Stimulated activated CD4-positive, alpha-beta T cell treated with anti-CD3 and anti-CD28 coated beads, Interleukin-1b, Interleukin-23, amount 100 ng/mL, for 4 hours (primary cell): ENCODE measurements at places on chromosomes 6 and 20.

GRCh38 chr6:91161246-91161645 lies 574.4 kb upstream of the MAP3K7 start:
- DNase-seq: no peak

DNA sequence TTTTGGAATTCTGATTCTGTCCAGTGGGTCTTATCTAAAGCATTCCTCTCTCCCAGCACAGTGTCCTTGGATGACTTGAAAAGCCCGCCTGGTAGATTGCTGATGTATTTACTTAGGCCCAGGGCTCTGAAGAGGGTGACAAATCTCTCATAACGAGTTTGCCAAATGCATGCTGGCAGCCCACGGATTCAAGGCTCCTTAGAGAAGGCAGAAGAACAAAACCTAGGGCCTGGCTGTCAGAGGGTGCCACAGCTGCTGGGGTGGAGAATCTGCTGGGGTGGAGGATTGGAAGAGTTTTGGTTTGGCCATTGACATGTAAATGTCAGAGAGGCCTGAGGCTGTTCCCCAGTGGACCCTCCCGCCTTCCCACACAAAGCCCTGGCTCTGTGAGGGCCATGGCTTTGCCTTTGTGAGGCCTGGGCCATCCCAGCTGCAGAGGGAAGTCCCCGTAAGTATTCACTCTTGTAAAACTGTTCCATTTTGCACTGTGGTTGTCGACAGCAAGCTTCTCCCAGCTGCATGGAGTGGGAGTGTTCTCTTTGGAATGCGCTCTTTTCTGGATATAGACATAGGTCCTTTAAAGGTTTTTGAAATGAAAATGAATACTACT lies 50.3 kb downstream of the ANKRD6 start:
- DNase-seq: no peak

DNA sequence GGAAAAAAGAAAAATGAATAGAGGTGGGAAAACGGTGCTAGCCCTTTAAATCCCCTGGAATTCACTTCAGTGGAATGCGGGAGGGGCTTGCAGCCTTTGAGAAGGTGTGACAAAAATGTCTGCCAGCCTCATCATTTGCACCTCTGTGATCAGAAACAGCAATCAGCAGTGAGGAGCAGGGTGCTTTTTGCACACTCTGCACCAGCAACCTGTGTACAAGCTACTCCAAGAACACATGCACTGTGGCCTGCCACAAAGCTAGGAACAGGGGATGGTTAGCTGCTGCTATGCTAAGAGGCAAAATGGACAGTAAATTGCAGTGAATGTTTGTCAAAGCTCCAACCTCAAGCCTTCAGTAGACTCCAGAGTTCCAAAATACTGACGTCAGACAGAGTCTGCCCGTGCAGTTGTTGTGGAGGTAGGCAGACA lies 29.7 kb downstream of the GINS1 start:
- DNase-seq: no peak

DNA sequence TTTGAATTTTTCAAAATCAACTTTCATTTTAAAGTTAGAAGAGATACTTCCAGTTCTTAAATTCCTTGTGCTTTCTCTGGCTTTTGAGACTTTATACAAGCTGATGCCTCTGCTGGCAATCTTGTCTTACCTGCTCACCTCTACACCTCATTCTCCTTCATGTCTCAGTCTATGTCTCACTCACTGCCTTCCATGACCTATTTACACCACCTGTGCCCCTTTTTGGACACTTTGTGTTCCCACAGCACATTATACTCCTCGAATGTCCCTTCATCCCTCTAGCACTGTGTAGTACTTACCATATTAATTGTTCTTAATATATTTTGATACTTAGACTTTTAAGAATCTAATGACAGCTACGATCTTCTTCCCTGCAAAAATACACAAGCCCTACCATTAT lies 15.3 kb downstream of the PHIP start:
- no peak for DNase-seq

GRCh38 chr6:36615018-36615761 lies 21.0 kb downstream of the SRSF3 start:
- peak; percentile 13 for DNase-seq

- no peak for DNase-seq
Measured at GRCh38 chr20:2673453-2673852, 9.4 kb upstream of the IDH3B start.

GRCh38 chr6:136333824-136334464 lies 44.3 kb upstream of the BCLAF1 start:
- DNase-seq: no peak

DNA sequence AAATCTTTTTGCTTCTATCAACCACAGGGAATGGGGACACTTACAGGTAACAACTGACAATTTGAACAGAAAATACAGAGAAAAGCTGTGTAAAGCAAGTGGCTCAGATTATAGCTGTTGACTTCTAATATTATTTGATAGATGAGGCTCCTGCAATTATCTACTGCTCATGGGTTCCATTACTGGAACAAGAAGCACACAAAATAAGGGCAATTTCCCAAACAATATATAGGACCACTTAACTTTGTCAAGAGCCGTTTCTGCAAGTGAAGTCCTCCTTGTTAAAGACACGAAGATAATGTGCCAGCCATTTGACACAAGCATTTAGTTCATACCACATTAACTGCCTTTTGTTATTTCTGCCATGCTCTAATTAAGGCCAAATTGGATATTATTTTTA lies 315.5 kb upstream of the ARID1B start:
- no peak for DNase-seq

GRCh38 chr6:20583444-20583800 lies 49.2 kb downstream of the CDKAL1 start:
- no peak for DNase-seq

GRCh38 chr6:47698342-47698787 lies at the start of gene ADGRF4:
Gene ADGRF4, plus strand, starts transcription at chr6:47698580. Its CDS starts 8,666 bp downstream, at chr6:47707246.
- no peak for DNase-seq

DNA sequence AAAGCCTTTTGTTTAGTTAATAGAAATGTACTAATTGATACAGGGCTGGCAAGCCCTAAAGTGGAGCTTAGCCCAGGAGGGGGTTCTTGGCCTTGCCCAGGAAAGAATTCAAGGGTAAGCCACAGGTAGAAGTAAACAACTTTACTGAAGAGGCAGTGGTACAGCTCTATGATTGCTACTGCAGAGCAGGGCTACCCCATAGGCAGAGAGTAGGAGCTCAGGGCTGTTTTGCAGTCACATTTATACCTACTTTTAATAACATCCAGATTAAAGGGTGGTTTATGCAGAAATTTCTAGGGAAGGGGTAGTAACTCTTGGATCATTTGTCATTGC lies 680.4 kb upstream of the GJE1 start:
- no peak for DNase-seq

DNA sequence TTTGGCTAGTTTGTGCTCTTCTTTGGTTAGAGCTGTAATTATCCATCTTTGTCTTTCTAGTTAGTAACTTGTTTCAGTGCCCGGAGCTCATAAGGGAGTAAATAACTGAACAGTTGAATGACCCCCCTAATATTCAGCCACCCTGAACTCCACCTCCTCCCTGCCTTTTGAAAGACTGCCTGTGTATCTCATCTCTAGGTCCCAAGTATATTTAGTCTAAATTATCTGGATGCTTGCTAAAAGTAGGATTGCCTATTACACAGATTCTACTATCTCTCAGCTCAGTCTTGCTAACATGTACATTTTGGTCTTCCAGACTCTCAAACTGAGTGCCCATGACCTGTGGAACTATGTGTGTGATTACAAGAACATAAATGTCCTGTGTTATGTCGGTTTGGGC lies 145.9 kb downstream of the GJA1 start:
- DNase-seq: no peak

GRCh38 chr6:70225055-70225454 lies 77.8 kb downstream of the COL9A1 start:
- DNase-seq: no peak

GRCh38 chr6:70724524-70724923 lies 56.8 kb downstream of the SMAP1 start:
- no peak for DNase-seq
